ENCODE measurements at places on chromosomes 5 and 9.

GRCh38 chr9:126907058-126907457 lies 7.5 kb upstream of the RALGPS1 start:
- H3K4me3 ChIP-seq, result no peak overlapping the region
- no peak for DNase-seq
- H3K4me1 ChIP-seq, result no peaks in the 10 kb centered on the region
- H3K27ac ChIP-seq, result no peak overlapping the region
- no peaks in the 10 kb centered on the region for H3K27me3 ChIP-seq

DNA sequence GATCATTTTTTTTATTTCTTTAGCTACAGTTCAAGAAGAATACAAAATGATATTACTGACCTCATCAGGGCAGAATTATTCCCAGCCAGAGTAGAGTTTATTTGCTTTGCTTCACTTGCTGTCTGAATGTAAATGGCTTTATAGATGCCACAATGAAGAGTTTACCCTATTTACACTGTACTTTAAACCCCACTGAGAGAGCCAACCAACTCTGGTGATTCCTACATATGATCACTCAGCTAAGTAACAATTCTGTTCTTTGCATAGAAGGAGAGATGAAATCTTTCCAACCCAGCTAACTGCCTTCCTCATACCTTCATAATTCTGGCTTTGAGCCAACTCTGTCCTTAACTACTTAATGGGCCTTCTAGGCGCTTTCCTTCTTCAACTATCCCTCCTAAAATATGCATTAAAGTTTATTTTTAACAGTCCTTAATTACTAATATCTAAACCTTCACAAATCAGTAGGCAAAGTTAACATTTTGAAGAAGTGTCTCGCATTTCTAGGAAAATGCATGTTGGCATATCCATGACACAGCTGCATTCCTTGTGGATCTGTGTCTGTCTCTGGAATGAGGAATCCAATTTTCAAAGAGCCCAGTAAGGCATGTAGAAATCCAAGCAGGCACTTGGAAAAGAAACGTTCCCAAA lies 284.8 kb upstream of the GRAMD2B start:
- no peaks in the 10 kb centered on the region for H3K4me1 ChIP-seq
- no peak overlapping the region for H3K4me3 ChIP-seq
- H3K27ac ChIP-seq, result no peak overlapping the region
- no peaks in the 10 kb centered on the region for H3K36me3 ChIP-seq

DNA sequence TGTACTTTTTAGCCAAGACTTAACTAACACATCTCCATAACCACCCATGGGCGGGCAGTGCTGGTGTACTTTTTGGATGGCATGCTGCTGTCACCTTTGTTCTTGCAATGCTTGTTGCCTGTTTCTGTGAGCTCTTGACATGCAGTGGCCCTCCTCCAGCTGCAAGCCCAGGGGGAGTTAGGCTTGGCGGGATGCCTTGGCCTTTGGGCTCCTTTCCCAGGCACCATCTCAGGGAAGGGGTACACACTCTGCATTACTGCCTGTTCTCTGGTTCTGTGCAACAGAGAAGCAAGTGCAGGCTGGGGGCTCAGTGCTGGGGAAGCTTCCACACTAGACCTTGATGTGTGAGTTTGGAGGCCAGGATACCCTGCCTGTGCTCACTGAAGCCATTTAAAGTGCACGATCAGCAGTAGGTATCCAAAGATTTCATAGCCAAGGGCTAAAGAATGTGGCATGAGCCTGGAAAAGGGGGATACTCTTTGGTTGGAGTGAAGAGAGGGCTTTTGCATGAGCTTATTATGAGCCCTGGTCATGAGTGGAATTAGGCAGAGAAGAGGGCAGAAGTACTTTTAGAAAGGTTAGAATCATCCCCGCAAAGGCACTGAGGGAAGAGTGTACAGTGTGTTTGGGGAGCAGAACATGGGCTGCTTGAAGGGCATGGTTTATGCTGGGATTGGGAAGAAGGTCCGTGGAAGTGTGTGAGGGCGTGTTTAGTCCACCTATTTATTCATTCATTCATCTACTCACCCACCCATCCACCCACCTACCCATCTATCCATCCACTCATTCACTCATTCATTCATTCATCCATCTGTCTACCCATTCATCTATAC lies 22.5 kb downstream of the PSAT1 start:
- no peaks in the 10 kb centered on the region for H3K27me3 ChIP-seq
- no peaks in the 10 kb centered on the region for H3K36me3 ChIP-seq
- H3K4me1 ChIP-seq, result no peaks in the 10 kb centered on the region

- H3K27me3 ChIP-seq, result no peaks in the 10 kb centered on the region
- no peaks in the 10 kb centered on the region for H3K36me3 ChIP-seq
- no peak overlapping the region for H3K4me3 ChIP-seq
- no peaks in the 10 kb centered on the region for H3K4me1 ChIP-seq
- H3K27ac ChIP-seq, result no peak overlapping the region
- no peak for DNase-seq
Measured at GRCh38 chr9:69806627-69807026, 14.0 kb upstream of the CFAP95 start.

GRCh38 chr9:123865226-123866000 lies 64.5 kb downstream of the DENND1A start:
- no peak for DNase-seq
- no peaks in the 10 kb centered on the region for H3K27me3 ChIP-seq
- H3K4me1 ChIP-seq, result peaks cover 20% of the 10 kb centered on the region

GRCh38 chr9:34520096-34520495 lies 2.7 kb downstream of the ENHO start:
- H3K4me1 ChIP-seq, result no peaks in the 10 kb centered on the region
- no peaks in the 10 kb centered on the region for H3K36me3 ChIP-seq
- H3K4me3 ChIP-seq, result no peak overlapping the region

DNA sequence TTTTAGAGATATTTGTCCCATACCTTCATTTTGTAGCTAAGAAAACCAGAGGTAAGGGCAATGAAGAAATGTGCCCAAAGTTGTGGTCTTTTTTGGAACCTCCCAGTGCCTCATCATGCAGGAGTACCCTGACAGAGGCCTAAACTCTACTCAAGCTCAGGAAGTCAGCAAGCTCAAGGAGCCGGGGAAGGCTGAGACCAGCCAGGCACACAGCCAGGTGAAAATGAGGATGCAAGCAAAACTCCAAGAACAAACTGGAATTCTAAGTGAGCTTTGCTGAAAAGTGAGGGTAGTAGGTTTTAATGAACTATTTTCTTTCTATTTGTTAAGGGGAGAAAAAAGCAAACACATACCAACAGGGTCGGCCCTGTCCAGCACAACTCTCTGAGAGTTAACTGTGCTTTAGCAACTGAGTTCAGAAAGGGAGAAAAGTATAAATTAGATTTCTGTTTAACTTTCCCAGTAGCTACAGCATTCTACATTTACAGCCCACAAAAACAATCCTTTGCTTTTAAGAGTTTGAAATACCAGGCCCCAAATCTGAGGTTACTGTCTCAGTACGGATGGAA lies 146.4 kb downstream of the GNAQ start:
- DNase-seq, result no peak
- no peaks in the 10 kb centered on the region for H3K27me3 ChIP-seq
- no peaks in the 10 kb centered on the region for H3K4me1 ChIP-seq

DNA sequence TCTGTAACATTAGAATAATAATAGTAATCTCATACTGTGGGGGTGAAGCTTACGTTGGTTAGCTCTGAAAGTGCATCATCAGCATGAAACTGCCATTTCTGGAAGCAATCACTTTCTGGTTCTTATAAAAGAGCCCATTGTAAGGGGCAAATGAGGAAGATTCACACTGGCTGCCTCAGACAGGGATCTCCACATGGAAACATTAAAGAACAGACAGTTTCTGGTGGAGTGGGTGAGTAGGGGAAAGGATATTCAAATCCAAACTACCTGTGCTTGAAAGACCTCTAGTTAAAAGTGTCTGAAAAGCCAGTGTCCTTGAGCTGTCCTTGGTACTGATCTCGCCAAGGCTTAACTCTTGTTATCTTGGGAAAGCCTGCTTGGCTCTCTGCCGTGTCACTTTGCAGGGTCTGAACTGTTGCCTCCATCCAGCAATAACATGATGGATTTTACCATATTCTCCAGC lies 19.1 kb upstream of the SLC31A2 start:
- H3K4me3 ChIP-seq, result no peak overlapping the region
- H3K4me1 ChIP-seq, result no peaks in the 10 kb centered on the region
- no peaks in the 10 kb centered on the region for H3K27me3 ChIP-seq
- no peak for DNase-seq
- H3K36me3 ChIP-seq, result no peaks in the 10 kb centered on the region

DNA sequence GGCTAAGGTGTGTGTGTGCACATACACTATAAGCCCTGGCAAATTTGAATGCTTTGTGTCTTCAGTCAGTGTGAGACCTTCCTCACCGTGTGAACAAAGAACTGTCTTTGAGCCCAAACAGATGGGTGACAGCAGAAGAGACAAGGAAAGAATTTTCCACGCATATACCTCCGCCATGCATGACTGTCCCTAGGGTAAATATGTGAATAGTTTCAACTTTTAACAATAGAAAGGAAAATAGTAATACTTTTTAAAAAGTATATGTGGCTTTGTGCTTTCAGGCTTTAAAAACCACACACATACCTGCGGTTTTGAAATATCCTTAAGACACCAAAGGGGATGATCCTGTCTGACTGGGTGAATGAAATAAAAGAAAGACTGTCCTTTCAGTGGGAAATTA lies 438.6 kb upstream of the MPDZ start:
- no peak for DNase-seq
- H3K27me3 ChIP-seq, result no peaks in the 10 kb centered on the region
- no peaks in the 10 kb centered on the region for H3K36me3 ChIP-seq
- H3K4me3 ChIP-seq, result no peak overlapping the region
- no peak overlapping the region for H3K27ac ChIP-seq
- H3K4me1 ChIP-seq, result no peaks in the 10 kb centered on the region

- no peak for DNase-seq
- H3K27me3 ChIP-seq, result no peaks in the 10 kb centered on the region
Measured at GRCh38 chr5:67300326-67300725, 103.7 kb upstream of the CD180 start.

GRCh38 chr9:131583836-131584555 lies 38.7 kb downstream of the PRRT1B start:
- H3K4me1 ChIP-seq, result peaks cover 15% of the 10 kb centered on the region
- no peak overlapping the region for H3K27ac ChIP-seq
- no peak for DNase-seq
- peaks cover 49% of the 10 kb centered on the region for H3K36me3 ChIP-seq
- no peaks in the 10 kb centered on the region for H3K27me3 ChIP-seq

DNA sequence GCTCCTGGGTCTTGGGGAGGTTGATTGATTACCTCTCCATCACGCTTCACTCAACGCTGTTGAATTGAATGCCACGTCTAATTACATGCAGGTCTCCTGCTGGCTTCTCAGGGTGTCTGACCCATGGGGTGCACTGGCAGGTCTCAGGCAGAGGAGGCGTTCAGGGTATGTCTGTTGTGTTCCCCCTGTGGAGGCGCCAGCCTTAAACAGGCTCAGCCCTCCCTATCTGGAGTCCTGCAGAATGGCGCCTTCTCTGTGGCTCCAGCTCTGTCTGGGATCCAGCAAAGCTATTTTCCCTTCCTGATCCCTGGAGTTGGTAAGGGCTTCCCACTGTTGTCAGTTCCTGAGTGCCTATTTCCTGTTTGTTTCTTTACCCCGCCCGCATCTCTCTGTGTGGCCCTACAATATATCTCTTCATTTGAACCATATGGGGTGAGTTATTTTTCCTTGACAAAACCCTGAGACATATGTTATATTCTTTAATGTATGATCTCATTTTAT lies 150.0 kb downstream of the NTRK2 start:
- H3K4me3 ChIP-seq, result no peak overlapping the region
- peaks cover 27% of the 10 kb centered on the region for H3K4me1 ChIP-seq
- no peaks in the 10 kb centered on the region for H3K36me3 ChIP-seq
- no peak for DNase-seq
- no peaks in the 10 kb centered on the region for H3K27me3 ChIP-seq

DNA sequence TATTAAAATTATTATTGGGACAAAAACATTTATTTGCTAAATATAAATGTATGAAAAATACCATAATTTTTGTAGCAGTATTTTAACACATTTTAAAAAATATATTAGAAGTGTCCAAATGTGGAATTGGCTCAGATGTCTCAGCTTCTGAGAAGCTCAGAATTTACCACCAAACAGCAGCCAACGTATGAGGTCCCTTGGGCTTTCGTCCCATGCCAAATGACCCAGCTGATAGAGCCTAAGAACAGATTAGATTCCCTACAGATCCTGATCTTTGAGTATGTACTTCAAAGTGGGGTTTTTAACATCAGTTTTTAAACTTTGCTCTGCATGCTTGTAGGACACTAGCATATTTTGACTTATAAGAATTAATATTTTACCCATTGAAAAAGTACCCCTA lies 77.3 kb upstream of the RPS23 start:
- no peak overlapping the region for H3K27ac ChIP-seq
- no peak for DNase-seq
- no peaks in the 10 kb centered on the region for H3K36me3 ChIP-seq
- no peaks in the 10 kb centered on the region for H3K27me3 ChIP-seq

DNA sequence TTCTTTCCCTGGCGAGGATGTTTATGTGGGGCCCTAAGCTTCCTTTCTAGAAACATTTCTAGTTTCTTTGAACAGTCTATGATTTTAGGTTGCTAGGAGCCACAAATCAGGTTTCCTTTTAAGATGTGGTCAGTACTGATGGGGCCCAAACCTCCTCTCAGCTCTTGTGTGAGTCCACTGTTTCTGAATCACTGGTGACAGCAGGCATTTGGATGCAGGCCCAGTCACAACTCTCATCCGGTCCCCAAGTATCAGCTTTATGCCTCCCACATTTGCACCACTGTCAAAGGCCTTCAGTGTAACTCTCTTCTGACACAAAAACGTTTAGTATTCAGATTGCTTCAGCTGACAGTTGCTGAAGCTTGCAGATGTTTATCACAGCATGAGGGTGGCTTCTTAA lies 7.8 kb downstream of the DMRT2 start:
- no peak for DNase-seq
- no peaks in the 10 kb centered on the region for H3K4me1 ChIP-seq
- H3K27me3 ChIP-seq, result no peaks in the 10 kb centered on the region

GRCh38 chr9:124486778-124487259 lies 20.4 kb downstream of the NR5A1 start:
- no peak for DNase-seq
- no peak overlapping the region for H3K4me3 ChIP-seq
- H3K36me3 ChIP-seq, result no peaks in the 10 kb centered on the region
- H3K27ac ChIP-seq, result no peak overlapping the region
- H3K27me3 ChIP-seq, result peaks cover 2% of the 10 kb centered on the region

DNA sequence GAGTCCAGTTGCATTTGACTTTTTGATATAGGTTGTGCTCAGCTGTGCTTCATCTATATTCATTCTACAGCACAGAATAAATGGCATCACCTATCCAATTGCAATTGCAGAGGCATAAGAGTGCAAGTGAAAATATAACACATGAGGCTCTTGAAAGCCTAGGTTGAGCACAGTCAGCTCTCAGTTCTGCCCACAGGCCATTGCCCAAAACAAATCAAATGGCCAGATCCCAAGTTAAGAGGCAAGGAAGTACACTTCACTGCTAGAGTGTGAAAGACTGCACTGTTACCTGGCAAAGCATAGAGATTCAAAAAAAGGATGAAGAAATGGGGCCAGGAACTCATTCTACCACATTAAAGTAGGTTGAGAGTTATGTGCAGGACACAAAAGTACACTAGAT lies 305.5 kb upstream of the SEMA6A start:
- no peaks in the 10 kb centered on the region for H3K36me3 ChIP-seq
- no peak overlapping the region for H3K27ac ChIP-seq
- H3K4me1 ChIP-seq, result peaks cover 10% of the 10 kb centered on the region
- no peak overlapping the region for H3K4me3 ChIP-seq
- H3K27me3 ChIP-seq, result no peaks in the 10 kb centered on the region
- DNase-seq, result peak; percentile 32
